Right atrium auricular region (tissue), 2 donors: ENCODE measurements at places on chromosomes 5 and 9. TPM values are rescaled to one million over a fixed set of nuclear protein-coding genes. Genes with fewer than 3 reads are reported as not detected.

The CYSRT1 gene
- total RNA-seq = 0.35 TPM

The ZNF366 gene
- total RNA-seq = 9.0 TPM

The ZCCHC7 gene
- 8.1 TPM for total RNA-seq

The FOXD1 gene
- total RNA-seq = not detected

The NIPAL4 gene
- total RNA-seq = not detected

The CER1 gene
- not detected for total RNA-seq

The FCHO2 gene
- 10.7 TPM for total RNA-seq

The SPRY4 gene
- total RNA-seq = 33.7 TPM

The ARID3C gene
- not detected for total RNA-seq

The GDF9 gene
- total RNA-seq = 0.20 TPM

The CCDC183 gene
- total RNA-seq = 2.3 TPM

The BTNL3 gene
- not detected for total RNA-seq
